ENCODE measurements at places on chromosomes 7 and 10.

DNA sequence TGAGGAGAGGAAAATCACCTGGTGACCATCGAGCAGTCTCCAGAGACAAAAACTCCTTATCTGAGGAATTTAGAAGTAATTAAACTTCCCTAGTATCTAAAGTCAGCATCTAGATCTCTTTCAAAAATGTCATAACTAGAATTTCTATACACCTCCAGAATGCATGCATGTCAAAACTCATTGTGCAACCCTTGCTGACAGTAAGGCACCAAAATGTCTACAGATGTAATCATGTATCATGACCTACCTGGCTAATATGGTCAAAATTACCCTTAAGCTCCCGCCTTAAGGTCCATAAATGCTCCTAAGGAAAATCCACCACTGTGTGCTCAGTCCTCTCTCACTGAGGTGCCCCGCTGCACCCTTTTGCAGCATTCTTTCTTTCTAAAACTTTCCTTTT, 16.4 kb upstream of the LGI1 start:
- no peak for DNase-seq

DNA sequence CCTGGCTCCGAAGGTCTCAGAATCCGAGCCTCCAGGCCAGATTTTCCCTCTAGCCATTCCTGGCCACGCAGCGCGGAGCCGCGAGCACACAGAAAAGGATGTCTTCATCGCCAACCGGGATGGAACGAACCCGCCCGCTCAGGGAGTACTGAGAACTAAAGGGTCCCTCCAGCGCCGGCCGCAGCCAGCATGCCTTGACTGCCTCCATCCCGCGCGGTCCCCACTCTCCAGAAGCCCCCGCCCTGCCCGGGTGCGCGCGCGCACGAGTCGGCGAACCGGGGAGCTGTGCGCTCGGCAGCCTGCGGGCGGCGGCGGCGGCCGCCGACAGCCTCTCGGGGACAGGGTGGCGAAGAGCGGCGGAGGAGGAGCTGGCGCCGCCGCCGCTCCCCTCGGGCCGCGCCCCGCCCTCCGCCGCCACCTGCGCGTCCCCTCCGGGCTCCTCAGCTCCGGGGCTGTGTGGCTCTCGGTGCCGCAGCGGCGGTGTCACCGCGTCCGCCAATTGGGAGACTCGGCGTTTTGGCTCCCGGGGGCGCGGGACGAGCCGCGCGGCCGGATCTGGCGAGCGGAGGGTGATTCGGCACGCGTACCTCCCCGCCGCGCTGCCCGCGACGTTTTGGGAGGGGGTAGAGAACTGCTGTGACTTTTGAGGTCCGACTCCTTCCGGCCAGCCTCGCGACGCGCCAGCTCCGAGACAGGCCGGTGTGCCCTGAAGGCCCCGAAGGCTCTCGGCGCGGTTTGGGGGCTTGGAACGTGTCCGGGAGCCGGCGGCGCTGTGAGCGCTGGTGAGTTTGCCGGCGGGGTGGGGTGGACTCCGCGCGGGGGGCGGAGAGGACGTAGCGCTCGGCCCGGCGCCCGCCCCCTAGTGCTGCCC, 453 bp upstream of the GALNT17 start:
- DNase-seq, result no peak

GRCh38 chr7:106535234-106535932, 125.6 kb downstream of the CCDC71L start:
- DNase-seq, result no peak

DNA sequence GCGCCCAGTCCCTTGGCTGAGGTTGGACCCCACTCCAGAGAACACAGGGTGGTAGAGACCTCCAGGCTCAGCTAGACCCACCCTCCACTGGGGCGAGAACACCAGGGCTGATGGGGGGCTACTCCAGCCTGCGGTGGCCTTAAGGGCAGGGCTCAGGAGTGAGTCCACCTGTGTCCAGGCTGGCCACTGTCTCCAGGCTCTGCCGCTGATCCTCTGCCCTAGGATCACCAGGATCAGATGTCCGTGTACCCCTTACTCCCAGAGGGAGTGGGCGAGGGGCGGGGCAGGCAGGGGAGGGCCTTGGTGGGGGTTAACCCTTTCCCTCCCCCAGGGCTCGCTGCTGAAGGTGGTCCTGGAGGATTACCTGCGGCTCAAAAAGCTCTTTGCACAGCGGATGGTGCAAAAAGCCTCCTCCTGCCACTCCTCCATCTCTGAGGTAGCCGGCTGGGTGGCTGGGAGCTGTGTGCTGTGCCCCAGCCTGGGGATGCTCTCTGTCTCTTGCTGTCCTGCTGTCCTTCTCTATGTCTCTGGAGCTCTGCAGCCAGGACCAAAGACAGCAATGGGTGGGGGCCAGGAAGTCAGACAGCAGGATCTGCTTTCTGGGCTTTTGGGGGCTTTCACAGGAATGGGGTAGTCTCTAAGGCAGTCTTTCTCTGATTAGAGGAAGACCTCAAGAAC, 38.0 kb downstream of the PSAP start:
- no peak for DNase-seq
